Stimulated activated CD4-positive, alpha-beta T cell treated with anti-CD3 and anti-CD28 coated beads, Interleukin-12 subunit alpha, Interleukin-12 subunit beta, amount 100 ng/mL, for 48 hours (primary cell): ENCODE measurements at places on chromosomes 3 and 15.

DNA sequence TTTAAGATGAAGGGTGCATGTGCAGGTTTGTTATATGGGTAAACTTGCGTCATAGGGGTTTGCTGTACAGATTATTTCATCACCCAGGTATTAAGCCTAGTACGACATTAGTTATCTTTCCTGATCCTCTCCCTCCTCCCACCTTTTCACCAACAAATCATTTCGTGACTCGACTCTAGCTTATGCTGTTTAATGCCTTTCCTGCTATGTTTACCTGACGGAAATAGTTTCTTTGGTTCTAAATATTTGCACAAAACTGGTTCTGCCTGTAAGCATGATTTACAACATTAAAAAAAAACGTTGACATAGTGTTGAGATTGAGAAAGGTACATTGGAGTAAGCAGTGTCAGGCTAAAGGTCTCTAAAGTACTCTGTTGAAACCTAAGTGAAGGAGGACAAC is 2.4 kb downstream of the GNL3 start:
- DNase-seq = no peak

DNA sequence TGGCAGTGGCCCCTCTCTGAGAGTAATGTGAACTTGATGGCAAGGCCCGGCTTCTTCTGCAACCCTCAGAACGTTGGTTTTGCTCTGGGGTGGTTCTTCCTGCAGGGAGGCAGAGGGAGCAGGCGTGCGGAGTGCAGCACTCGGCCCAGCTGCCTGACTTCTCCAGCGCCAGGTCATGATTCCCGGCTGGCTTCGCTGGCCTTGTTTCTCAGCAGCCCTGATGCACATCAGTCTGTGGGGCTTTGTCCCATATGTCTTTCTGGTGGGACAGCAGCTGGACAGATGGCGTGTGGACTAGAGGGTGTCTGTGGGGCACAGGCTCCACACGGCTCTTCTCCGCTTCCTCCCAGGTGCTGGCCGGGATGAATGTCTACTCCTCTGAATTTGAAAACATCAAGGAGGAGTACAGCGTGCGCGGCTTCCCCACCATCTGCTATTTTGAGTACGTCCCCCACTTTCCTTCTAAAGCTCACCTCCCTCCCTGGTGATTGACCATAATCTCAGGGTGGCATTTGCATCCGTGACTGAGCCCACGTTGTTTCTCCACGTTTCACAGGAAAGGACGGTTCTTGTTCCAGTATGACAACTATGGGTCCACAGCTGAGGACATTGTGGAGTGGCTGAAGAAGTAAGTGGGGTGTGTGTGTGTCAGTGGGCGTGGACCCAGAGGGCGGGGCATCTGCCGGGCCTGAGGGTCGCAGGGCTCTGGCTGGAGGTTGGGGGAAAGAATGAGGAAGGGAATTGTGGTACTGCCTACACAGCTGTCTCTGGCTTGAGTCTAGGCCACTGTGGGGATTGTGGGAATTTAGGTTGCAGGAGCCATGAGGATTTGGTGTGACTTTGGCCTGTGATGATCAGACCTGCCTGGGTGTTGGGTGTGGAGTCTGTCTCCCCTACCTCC is 57.1 kb downstream of the PDIA5 start:
- no peak for DNase-seq

DNA sequence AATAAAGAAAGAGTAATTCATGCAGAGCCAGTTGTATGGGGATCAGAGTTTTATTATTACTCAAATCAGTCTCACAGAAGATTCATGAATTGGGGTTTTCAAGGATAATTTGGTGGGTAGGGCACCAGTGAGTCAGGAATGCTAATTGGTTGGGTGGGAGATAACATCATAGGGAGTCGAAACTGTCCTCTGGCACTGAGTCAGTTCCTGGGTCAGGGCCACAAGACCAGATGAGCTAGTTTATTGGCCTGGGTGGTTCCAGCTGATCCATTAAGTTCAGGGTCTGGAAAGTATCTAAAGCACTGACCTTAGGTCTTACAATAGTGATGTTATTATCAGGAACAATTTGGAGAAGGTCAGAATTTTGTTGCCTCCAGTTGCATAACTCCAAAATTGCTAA is 998.6 kb upstream of the EPHA6 start:
- DNase-seq = no peak

- no peak for DNase-seq
These were observed 50.6 kb upstream of the MLF1 start for GRCh38 chr3:158520433-158520832.

- DNase-seq = no peak
These were observed 14.2 kb downstream of the ATXN7 start for GRCh38 chr3:63877737-63878393.

- DNase-seq = no peak
These were observed 41.1 kb upstream of the AP3B2 start for GRCh38 chr15:82750831-82751180.

DNA sequence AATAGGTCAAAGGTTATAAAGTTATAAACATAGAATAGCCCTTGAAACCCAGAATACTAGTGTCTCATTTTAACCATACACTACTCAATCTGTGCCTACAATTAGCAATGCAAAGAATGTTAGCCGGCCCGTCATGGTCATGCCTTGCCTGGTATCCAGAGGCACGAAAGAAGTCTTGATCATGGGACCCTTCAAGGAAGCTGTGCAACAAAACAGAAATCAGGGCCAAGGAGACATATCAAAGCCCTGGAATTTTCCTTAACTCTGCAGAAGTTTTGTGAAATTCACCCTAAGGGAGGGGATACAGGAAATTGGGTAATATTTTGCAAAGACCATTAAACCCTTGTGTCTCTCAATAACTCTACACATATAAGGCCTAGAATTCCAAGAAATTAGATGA is 482.4 kb downstream of the ROBO1 start:
- no peak for DNase-seq

DNA sequence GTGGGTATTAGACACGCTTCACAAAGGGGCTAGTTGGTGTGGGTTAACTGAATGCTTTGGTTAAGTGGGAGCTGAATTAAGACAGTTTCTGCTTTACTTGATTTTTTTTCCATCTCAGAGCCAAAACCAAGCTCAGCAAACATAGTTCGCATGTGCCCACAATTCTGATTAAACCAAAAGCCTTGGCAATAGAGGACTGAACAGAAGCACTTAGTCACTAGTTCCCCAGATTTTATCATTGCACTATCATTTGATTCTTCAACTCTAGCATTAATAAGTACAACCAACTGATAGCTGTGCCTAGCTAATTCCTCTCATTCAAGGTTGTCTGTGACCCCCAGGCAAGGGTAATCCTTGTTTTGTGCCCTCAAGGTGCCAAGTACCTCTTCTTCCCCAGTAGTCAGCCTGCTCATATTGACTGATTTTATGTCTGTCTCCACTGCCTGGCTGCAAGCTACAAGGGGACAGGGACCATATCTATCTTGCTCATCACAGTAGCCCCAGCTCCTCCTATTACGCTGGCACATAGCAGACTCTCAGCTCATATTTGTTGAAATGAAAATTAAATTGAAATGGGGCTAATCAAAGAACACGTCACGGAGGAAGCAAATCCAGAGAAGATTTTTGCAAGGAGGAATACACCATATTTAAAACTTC is 9.9 kb upstream of the ARHGEF3 start:
- DNase-seq = no peak

DNA sequence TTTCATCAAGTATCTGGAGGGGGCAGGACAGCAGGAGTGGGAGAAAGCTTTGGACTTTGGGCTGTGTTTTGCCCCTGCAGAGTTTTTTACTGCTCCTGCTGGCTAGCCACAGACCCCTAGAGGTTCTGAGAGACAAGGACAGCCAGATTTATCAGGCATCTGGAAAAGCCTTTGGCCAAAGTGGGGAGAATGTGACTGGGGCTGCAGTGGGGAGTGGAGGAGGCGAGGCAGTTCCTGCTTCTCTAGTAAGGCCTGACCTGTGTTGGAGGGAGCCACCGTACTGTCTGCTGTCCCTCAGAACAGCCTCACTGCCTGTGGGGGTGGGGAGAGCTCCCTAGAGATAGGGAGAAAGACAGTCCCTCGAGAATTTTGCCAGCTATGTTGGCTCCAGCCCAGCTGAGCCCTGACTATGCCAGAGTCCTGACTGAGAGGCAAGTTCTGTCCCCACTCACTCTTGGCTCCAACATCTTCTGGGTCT is 2.2 kb downstream of the ALPK3 start:
- no peak for DNase-seq

DNA sequence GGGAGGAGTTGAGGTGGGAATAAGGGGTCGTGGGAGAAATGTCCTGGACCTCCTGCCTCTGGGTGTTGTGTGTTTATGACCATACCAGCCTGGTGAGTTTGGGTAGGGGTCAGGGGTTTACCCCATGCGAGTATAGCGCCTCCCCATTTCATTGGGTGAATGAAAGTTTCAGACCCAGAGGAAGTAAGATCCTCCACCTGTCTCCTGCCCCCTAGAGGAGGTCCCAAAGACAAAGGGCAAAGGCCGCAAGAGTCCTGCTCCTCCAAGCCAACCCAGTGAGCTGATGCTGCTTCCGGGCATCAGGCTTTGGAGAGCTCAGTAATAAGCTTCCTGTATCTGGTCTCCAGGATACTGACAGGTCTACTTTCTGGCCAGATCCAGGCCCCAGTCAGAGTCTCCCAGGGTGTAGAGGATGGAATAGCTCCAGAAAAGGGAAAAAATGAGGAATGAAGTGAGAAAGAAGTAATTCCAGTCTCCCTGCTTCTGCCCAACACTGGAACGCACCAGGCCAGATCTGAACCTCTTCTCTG is 6.4 kb upstream of the TBC1D21 start:
- DNase-seq = no peak

- DNase-seq = no peak
These were observed 43.4 kb downstream of the MINDY4B start for GRCh38 chr3:150861851-150862250.

- DNase-seq = no peak
These were observed 681 bp downstream of the CTDSPL start for GRCh38 chr3:37862219-37862902.

DNA sequence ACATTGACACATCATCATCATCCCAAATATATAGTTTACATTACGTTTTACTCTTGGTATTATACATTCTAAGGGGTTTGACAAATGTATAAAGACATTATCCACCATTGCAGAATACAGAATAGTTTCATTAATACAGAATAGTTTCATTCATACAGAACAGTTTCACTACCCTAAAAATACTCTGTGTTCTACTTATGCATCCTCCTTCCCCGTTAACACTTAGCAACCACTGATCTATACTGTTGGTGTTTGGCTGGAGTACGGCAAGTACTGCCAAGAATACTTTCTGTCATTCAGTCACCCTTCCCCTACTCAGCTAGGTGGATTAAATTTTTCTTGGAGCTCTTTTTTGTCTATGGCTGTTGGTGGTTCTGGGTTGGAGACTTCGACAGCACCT is 33.4 kb downstream of the LEKR1 start:
- no peak for DNase-seq

DNA sequence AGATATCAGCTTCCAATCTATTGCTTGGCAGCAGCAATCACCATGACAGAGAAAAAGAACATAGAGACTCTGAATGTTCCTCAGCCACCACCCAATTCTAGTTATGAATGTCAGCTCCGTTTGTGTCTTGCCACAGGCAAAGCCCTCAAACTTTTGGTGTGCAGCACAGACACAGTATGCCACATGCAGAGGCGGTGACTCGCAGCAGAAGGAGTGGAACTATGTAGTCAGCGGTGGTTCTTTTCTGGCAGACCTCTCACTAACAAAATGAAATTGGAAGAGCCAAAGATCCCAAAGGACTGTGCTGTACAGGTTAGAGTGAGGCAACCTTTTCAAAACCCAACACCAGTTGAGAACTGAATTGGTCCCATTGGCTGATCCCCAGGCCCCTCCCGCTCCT is 220.9 kb downstream of the SLC9A9 start:
- DNase-seq = peak; percentile 2

DNA sequence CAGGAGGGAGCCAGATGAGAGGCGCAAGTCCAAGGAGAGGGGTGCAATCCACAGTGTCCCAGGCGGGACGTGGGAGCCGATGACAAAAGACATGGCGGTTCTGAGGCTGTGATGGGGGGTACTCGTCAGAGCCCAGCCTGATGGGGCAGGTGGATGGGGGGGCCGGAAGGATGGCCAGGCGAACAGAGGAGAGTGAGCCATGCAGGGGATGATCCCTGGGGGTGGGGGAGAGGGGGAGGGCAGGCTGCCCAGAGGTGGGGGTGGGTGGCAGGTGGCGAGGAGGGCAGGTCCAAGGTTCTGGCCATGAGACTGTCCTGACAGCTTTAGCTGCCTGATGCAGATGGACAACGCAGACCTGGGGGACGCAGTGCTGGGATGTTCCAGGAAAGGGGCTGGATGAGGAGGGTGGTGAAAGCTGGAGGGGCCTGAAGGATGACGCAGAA is 8.9 kb upstream of the CSPG4 start:
- no peak for DNase-seq

DNA sequence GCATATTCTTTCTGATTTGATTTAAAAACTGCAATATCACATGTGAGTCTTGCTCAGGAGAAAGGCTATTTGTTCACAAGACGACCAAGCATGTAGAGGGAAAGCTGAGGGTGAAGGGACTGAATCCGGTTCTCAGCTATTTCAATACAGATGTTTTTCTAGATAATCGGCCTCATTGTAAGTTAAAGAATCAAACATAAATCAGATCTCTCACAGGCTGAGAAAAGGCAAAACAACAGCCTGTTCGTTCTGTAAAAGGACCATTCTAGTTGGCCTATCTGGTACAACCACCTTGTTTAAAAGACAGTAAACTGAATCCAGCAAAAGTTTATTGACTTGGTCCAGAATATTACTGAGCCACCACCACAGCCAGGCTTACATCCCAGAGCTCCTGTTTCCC is 1045.7 kb upstream of the CFAP20DC start:
- DNase-seq = no peak

DNA sequence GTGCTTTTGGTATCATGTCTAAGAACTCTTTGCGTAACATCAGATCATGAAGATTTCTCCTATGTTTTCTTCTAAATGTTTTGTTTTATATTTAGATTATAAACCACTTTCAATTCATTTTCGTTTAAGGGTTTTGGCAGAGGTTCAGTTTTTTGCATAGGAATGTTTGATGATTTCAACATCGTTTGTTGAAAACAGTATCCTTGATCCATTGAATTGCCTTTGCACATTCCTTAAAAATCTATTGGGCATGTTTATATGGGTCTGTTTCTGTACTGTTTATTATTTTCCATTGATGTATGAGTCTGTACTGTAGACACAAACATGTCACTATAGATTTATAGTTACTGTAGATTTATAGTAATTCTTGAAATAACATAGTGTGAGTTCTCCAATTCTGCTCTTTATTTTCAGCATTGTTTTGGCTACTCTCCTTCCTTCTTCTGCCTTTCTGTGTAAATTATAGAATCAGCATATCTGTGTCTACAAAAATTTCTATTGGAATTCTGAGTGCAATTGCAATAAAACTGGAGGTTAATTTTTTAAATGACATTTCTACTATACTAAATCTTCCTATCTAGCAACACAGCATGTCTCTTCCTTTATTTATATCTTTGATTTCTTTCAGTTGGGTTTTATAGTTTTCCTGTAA is 374.0 kb downstream of the SV2B start:
- no peak for DNase-seq
